CD4-positive, alpha-beta T cell treated with Interleukin-17A for 1 hour (primary cell): ENCODE measurements at places on chromosomes 4 and X.

- DNase-seq, result no peak
Observed at GRCh38 chr4:168629566-168629965, 132.7 kb downstream of the PALLD start.

DNA sequence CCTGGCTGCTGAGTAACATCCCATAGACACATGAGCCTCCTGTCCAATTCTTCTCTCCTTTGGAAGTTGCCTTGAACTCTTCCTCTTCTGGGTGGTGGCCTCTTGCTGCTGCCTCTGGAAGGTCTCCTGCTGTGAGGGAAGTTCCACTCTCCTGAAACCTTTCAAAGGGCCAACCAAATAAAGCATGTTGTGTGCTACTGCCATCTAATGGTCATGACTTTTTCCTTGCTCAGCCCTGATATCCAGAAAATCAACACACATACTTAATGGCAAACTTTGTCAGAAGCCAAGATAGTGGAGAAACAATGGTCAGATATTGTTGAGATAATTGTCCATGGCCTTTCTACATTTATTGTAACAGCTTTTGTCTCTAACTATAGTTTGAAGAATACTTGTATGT, 19.1 kb upstream of the ZXDA start:
- no peak for DNase-seq

GRCh38 chr4:44017422-44017739, 431.2 kb downstream of the KCTD8 start:
- no peak for DNase-seq

- DNase-seq, result no peak
Observed at GRCh38 chr4:59060895-59061294, 1950.7 kb upstream of the IGFBP7 start.

DNA sequence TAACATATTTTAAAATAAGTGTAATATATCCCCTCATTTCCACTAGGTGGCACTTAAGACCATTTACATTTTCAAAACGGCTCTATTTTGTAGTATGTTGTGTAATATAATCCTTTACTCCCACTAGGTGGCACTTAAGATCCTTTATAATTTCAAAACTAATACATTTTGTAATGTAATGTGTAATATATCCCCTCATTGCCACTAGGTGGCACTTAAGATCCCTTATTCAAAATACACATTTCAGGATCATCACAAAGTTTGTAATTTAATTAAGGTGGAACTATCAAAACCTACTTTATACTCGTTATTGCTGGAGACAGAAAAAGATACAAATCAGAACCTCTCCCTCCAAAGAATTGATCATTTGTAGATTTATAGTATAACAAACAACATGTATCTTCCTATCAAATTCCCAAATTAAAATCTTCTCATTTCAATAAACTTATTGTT, 132.5 kb downstream of the ARHGAP6 start:
- peak; percentile 78 for DNase-seq

GRCh38 chr4:189804894-189805293, 135.8 kb upstream of the FRG1 start:
- DNase-seq, result no peak

- no peak for DNase-seq
Observed at GRCh38 chrX:39481621-39482020, 616.1 kb downstream of the BCOR start.

- no peak for DNase-seq
Observed at GRCh38 chr4:138925495-138925894, 90.1 kb upstream of the NOCT start.

DNA sequence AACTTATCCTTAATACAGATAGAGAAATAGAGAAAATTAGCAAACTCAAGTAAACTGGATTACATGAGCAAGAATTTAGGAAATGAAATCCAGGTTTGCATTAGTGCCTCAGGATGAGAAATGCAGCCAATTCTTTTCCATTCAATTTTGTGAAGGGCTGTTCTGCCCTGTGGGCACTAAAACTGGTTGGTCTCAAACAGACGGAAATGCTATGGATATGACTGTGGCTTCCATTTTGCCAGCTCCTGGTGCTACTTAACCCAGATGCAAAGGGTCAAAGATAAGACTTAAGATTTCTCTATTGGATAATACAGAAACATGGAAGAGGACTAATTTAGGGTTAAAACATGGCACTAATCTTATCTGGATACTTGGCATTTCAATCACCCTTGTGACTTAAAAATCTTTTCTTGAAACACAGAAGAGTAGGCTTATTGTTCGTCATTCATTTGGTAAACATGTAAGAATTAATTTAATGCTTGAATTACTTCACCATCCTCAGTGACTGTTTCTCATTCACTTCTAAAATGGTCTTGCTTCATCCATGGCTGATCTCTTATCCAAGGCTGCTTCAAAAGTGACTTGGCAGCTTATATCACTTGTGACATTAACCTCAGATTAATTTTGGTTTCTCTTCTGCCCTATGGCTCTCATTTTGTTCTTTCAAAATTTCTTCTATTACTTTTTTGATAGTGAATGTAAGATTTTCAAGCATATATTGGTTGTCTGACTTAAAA, 1008.7 kb downstream of the GLUD2 start:
- DNase-seq, result no peak

DNA sequence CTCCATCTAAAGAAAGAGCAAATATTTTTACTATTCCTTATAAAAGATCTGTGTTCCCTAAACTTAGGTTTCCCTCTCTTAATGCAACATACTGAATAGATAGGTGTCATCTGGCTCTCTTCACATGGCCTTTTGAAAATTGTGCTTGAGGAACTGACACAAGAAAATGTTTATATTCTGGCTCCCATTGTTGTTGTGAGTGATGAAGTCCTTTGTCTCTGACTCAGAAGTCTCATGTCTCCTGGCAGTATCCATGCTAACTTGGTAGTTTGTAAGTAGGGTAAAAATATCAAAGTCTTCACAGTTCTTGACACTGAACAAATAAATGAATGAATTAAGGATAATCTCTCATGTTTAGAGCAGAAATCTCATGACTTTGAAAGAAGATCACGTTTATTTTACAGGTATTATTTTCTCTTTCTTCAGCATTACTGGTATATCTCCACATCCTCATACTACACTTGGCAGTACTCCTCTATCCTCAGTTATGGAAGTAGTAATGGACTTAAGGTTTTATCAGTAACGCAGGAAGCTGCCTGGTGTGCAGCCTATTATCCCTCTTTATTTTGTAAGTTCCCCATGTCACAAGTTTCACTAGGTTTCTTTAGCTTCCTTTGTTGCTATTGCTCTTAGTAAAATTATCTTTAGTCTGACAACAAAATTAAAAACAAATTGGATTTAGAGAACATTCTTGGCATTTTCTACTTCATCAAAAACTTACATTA, 14.2 kb upstream of the PABPC4L start:
- no peak for DNase-seq

DNA sequence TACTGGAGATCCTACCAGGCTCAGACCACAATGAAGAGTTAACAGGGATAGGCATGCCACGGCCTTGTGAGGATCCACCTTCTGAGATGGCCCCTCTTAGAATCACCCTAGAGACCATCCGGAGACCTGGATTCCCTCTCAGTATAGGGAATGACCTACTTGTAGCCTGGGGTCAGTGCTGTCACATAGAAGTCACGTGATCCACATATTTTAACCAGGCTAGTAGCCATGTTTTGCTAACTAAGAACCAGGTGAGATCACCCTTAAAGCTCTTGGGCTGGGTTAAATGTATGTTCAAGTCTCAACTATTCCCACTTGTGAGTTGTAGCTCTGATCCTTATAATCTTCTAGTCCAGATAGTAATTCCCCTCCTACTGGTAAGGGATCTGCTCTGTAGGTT, 215.4 kb downstream of the CCNG2 start:
- no peak for DNase-seq

DNA sequence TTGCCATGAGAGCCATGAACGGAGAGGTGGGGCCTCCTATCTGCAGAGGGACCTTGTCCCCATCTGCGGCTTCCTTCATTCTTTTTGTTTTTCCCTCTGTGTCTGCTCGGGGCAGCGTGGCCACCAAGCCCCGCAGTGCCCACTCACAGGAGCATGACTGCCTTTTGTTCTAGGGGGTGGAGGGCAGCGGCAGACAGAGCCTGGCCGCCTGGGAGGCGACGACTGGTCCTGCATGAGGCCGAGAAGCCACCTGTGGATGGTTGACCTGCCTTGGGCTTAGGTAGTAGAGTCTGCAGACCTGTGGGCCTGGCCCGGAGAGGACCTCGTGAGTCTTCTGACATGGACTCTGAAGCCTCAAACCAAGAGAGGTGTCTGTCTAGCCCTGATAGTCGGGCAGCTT, 1.4 kb downstream of the RBM3 start:
- DNase-seq, result no peak

DNA sequence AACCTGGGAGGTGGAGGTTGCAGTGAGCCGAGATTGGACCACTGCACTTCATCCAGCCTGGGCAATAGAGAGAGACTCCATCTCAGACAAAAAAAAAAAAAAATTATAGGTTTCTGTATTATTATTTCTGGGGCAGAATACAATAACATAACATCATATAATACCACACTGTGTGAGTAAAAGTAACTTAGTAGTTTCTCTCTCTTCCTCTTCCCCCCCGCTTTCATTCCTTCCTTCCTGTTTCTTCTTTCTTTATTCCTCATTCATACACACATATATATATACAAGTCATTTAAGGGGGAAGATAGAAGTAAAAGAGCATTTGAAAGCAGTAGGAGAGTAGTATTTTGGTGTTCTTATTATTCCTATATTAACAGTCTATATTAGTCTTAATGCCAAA, 55.9 kb upstream of the FHDC1 start:
- no peak for DNase-seq

DNA sequence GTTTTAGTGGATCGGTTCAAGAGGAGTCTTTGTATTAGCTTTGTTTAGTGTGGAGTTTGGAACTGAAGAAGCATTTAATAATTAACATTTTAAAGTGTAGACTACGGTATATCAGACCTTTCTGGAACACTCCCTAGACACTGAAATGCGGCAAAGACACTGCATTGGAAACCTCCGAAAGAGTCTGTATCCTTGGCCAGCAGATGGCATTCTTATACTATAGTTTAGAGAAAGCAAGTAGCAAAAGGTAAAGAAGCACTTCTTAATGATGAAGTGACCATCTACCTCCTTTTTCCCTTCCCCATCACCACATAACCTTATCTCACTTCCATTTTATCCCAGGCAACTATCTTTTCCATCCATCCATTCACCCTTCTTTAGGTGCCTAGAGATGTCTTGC, 7.6 kb downstream of the FABP2 start:
- peak; percentile 64 for DNase-seq
